GM12865 (cell line): ENCODE measurements at places on chromosomes 1 and 21.

GRCh38 chr1:10868599-10868965 lies 72.1 kb upstream of the CASZ1 start:
- no peak for DNase-seq

GRCh38 chr1:84257617-84258016 lies 43.9 kb upstream of the SAMD13 start:
- no peak for DNase-seq

DNA sequence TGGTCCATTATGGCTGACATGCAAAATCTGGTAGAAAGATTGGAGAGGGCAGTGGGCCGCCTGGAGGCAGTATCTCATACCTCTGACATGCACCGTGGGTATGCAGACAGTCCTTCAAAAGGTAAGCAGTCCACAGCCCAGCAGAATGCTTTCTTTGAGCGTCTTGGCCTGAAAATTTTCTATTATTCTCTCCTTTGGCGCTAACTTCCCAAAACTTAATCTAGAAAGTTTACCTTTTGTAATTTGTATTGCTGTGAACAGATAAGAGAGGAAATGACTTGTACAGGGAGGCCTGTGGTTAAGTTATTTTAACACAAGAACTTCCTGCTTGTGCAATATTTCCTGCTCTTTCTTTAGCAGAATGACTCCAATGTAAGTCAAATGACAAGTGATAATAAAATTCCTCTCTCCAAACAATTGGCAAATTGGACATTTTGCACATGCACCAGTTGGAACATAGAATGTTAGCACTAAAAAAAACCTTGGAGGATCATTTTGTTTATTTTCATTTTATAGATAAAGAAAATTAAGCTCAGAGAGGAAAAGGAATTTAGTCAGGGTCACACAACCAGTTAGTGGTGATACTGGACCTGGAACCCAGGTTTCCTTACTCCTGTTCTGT lies 18.9 kb downstream of the CAP1 start:
- DNase-seq: peak; percentile 57

DNA sequence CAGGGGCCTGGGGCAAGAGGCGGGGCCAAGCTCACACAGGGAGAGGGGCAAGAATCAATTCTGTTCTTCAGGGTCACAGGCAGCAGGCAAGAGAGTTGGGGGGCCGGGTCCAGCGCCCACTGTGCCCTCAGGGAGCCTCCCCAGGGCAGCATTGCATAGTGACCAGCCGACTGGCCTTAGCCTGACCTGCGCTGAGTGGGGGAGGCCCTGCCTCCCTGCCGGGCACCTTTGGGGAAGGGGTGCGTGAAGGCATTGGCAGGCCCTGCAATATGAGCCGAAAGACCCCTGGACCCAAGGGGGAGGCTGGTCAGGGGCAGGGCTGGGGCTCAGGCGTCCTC lies 12.2 kb downstream of the SCNN1D start:
- no peak for DNase-seq
